ENCODE measurements at places on chromosomes 12 and 14. TPM values are rescaled to one million over a fixed set of nuclear protein-coding genes. Genes with fewer than 3 reads are reported as not detected.

DNA sequence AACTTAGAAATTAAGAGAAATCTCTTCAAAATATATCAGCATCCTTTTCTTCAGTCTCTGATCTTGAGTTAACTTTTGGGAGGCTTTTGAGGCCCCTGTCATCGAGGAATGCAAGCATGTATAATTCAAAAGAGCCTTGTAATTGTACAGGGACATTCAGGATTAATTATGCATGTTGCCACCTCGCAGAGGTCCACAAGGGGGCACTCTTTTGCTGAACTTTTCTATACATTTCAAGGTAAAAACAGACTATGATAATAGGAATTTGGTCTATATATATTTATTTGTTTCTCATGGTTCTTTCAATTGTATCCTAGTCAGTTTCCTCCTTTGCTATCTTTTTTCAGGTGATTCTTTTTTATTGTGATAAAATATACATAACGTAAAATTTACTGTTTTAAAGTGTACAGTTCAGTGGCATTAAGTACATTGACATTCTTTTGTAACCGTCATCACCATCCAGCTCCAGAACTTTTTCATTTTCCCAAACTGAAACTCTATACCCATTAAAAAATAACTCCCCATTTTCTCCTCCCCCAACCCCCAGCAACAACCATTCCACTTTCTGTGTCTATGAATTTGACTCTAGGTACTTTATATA is 47.0 kb upstream of the SLC2A13 start:
- no peak for DNase-seq

GRCh38 chr12:108939594-108939993 is 59.7 kb downstream of the DAO start:
- peak; percentile 45 for DNase-seq

DNA sequence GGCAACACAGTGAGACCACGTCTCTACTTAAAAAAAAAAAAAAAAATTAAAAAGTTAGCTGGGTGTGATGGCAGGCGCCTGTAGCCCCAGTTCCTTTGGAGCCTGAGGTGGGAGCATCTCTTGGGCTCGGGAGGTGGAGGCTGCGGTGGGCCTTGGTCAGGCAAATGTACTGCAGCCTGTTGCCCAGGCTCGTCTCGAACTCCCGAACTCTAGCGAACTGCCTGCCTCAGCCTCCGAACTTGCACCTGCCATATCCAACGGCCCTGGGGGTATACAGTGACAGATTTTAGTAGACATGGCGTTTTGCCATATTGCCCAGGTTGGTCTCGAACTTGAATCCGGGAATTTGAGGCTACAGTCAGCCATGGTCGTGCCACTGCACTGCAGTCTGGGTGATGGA is 195.4 kb downstream of the ALG10 start:
- DNase-seq, result no peak

DNA sequence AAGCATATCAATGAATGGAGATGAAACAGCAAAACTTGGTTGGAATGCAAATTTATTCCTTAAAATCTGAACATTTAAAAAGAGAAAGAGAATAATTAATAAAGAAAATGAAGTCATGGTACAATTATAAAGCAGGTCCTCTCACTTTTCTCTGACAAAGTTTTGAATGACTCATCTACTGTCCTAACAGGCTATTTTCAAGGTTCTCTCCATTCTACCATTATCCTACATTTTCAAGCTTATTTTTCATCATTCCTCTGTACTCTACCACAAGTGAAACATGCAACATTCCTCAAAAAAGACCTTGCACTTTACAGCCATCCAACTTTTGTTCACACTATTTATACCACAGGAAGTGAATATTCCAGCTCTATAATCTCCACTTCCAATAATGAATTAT is 36.9 kb upstream of the AP4S1 start:
- DNase-seq, result no peak

- peak; percentile 5 for DNase-seq
Observed at GRCh38 chr14:97846156-97846555, 1049.0 kb downstream of the VRK1 start.

DNA sequence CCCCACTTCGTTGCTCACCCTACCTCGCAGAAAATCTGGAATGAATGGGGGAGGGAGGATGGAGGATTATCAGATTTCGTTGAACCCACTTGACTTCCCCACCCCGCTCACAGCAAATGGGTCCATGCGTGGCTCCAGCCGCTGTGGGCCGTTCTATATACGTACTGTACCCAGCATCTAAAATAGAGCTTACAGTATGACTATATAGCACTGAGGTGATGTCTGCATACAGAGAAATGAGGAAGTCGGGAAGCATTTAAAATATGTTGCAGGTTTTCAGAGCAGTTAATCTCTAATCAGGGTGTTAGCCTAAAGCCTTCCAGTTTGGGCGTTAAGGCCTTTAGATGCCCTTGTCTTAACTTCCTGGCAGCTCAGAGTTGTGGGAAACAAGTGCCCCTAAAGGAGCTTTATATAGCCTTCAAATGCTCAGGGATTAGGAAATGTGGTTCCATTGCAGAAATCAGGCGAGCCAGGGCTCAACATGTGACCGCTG is 1.4 kb downstream of the BICDL1 start:
- DNase-seq, result peak; percentile 83

- DNase-seq, result no peak
Observed at GRCh38 chr12:28955931-28956330, 193.1 kb upstream of the FAR2 start.

KLHL28 gene
- total RNA-seq, result 11.9 TPM

All from osteoblast (primary cell).